Stimulated activated CD4-positive, alpha-beta T cell treated with anti-CD3 and anti-CD28 coated beads, Interleukin-12 subunit alpha, Interleukin-12 subunit beta, amount 100 ng/mL, for 24 hours (primary cell): ENCODE measurements at places on chromosomes 16 and 17.

GRCh38 chr16:80344570-80344969, 196.2 kb upstream of the DYNLRB2 start:
- DNase-seq: no peak

GRCh38 chr16:87331241-87331801, 14.1 kb upstream of the C16orf95 start:
- no peak for DNase-seq

GRCh38 chr17:45123930-45124796, 8.2 kb downstream of the PLCD3 start:
- DNase-seq: no peak

- no peak for DNase-seq
Observed at GRCh38 chr16:53031323-53031942, 21.3 kb downstream of the CHD9NB start.

DNA sequence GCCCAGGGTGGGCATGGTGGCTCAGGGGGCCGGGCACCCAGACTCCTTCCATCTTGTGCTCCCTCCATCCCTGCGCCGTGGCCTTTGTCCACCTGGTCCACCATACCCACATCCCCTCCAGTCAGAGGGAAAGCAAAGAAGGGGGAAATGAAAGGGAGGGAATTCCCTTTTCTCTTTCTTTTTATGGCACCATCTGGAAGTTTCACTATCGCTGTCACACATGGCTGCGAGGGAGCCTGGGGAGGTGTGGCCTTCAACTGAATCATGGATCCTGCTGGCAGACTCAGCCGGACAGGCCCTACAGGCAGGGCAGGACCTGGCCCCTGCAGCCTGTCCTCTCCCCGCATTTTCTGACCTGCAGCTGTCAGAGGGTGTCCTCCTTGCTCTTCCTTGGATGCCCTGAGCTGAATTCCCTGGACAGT, 6.2 kb downstream of the SLC12A3 start:
- no peak for DNase-seq
